ENCODE measurements at places on chromosomes 11 and 22. TPM values are rescaled to one million over a fixed set of nuclear protein-coding genes. Genes with fewer than 3 reads are reported as not detected.

Gene C11orf87
- total RNA-seq = not detected

Gene HSPB2
- not detected for total RNA-seq

Gene INS
- total RNA-seq = not detected

Gene TSPAN32
- not detected for total RNA-seq

Gene IL18
- total RNA-seq = 53.6 TPM

Gene HTR3B
- total RNA-seq = not detected

Gene CLTCL1
- 5.5 TPM for total RNA-seq

Gene RPS6KA4
- 189 TPM for total RNA-seq

All from PC-3 (cell line).